Inflammatory macrophage (primary cell): ENCODE measurements at places on chromosomes 11 and 22.
A peak's percentile ranks its signal among the peaks of the same experiment; 100 is the strongest.

DNA sequence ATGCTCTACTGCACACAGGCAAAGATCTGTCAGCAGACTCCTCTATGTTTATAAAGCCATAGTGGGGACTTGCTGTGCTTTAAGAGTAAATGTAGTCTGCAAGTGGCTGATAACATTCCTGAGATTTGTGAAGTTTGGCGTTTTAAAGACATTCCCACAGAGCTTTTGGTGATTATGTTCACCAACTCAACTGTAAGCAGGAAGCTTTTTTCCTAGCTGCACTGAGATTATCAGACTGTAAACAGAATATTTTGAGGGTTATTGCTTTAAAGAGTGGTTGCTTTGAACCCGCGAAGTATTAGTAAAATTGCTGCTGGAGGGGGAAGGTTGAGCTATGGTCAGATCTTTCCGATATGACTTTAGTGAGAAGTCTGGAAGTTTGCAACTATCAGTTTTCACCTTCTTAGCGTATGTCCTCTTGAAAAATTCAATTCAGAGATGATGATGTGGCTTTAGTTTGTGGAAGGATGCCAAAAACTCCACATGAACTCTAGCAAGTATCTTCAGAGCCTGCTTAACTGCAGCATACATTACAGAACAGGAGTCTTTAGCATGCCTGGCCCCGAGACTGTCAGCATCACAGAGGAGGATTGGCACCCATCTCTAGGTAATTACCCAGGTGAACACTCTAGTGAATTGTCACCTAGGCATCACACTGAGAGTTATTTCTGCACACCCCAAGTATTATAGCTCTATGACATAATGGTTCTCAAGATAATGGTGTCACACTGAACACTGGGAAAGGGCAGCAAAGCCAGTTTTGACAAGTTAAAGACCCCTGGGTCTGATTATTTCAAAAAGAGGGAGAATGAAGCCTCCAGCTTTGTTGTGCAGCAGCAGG, 89.9 kb downstream of the MTNR1B start:
- no peak for DNase-seq

DNA sequence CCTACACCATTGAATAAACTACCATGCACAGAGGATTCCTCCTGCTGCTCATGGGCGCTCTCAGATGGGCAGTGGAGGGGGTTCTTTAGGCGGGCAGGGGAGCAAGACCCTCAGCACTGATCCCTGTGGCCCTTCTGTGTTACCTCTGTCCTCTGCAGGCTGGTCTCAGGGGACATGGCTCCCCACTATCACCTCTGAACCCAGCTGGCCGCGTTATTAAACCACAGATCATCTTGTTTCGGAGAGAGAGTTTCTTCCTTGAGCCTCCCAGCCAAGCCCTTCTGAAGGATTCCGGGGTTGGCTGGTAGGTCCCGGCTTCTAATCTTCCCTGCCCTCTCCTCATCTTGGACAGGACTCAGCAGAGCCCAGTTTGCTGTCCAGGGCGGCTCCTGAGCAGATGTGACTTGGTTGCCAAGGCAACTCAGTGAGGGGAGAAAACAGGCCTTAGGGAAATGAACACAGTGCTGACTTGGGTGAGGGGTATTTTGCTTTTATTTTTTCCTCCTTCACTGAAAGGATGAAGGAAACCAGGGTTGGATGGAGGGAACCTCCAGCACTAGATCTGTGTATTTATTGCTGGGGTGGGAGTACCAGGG, 13.3 kb downstream of the APOL3 start:
- no peak for DNase-seq

DNA sequence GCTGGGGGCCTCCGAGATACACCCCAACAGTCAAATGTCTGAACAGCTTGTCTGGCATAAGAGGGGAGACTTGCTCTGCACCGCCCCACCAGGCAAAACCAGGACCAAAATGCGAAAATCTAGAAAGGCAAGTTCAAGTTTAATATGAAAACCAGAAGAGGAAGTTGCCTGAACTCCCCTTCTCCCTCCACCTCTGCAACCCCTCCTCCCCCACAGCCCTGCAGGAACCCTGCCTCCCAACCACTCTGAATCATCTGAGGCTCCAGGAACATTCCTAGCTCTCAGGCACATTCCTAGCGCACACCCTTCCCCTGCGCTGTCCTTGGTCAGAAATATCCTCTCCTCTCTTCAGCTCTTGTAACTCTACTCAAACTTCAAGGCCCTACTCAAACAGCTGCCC, 36.7 kb downstream of the ISX start:
- DNase-seq, result no peak

- no peak for DNase-seq
Measured at GRCh38 chr11:9701799-9702198, 37.9 kb downstream of the SWAP70 start.

GRCh38 chr11:11213117-11213516, 139.9 kb downstream of the CSNK2A3 start:
- DNase-seq, result no peak

- peak; percentile 44 for DNase-seq
Measured at GRCh38 chr22:30040499-30041260, 39.6 kb upstream of the HORMAD2 start.

DNA sequence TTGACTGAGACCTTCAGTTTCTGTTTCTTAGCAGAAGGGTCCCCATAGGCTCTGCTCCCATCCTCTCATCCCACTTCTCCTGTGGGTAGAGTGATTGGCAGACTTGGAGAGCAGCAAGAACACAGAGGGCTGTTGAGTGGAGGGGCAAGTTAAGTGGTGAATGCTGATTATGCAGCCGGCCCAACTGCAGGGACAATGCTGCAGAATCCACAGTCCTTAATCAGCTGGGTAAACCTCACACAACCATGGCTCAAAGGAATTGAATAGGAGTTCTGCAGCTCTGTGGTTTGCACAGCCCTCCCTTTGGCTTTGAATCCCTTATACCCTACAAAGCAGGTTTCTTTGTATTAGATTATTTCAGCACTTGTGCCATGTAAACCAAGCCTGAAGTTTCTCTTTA, 161.1 kb downstream of the NAV2 start:
- DNase-seq, result no peak

GRCh38 chr11:33682446-33682845, 18.2 kb downstream of the C11orf91 start:
- DNase-seq, result no peak

- DNase-seq, result no peak
Measured at GRCh38 chr22:29528144-29528543, 25.4 kb downstream of the THOC5 start.

- no peak for DNase-seq
Measured at GRCh38 chr11:71169313-71169712, 83.1 kb downstream of the SHANK2 start.

GRCh38 chr22:28978863-28979796, 82.5 kb downstream of the C22orf31 start:
- DNase-seq, result no peak

DNA sequence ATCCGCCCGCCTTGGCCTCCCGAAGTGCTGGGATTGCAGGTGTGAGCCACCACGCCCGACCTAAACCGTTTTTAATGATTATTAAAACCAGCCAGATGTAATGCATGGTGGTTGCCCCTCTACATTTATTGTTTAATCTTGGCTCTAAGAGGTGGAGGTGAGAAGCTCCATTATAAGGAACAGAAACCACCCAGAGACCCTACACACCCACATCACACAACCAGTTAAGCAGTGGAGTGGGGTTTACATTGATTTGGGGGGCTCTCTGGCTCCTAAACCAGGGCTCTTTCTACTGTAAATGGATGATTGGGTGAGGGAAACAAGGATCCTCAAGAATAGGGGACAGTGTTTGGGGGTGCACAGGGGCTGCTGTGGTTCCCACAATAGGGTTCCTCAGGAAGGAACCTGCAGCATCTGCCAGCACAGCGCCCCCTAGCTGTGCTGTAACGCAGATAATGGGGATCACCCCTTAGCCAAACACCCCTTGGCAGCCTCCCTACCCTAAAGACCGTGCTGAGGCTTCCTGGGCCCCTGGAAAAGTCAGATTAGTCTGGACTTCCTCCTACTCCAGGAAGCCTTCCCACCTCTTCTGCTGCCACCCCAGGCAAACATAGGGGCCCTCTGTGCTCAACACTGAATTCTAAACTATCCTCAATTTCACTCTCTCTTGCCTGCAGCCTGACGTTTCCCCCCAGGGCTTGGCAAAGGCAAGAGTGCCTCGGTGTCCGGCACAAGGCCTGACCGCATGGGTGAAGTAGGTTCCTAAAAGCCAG, 2.4 kb downstream of the MPST start:
- peak; percentile 52 for DNase-seq

- no peak for DNase-seq
Measured at GRCh38 chr11:69364921-69365320, 71.0 kb downstream of the MYEOV start.

DNA sequence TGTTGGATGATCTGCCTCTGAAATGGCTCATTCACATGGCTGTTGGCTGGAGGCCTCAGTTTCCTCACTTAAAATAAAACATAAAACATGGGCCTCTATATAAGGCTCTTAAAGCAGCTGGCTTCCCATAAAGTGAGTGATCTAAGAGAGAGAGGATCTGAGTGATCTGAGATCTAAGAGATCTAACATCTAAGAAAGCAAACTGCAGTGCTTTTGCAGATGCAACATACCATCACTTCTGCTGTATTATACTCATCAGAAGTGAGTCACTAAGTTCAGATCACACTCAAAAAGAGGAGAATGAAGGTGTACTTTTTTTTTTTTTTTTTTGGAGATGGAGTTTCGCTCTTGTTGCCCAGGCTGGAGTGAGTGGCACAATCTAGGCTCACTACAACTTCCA, 18.1 kb upstream of the HSPA8 start:
- DNase-seq, result no peak

- no peak for DNase-seq
Measured at GRCh38 chr11:21385669-21386440, 716.5 kb downstream of the NELL1 start.

- no peak for DNase-seq
Measured at GRCh38 chr11:8661001-8661795, 21.3 kb downstream of the TRIM66 start.

- no peak for DNase-seq
Measured at GRCh38 chr22:49811020-49811791, 16.5 kb downstream of the BRD1 start.

DNA sequence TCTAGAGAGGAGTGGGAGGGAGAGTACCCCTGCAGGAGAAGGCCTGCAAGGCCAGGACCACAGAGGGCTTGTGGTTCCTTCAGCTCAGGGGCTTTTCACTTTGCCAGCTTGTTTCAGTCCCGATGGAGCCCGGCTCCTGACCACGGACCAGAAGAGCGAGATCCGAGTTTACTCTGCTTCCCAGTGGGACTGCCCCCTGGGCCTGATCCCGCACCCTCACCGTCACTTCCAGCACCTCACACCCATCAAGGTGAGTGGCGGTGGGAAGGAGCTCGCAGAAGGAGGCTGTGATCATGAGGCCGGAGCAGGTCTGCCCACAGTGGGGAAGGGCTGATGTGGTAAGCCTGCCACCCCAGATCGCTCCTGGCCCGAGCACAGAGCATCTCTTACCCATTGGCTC, 13.5 kb downstream of the ACP2 start:
- DNase-seq, result no peak

GRCh38 chr22:50189184-50189848, 3.6 kb downstream of the TRABD start:
- no peak for DNase-seq

- no peak for DNase-seq
Measured at GRCh38 chr11:15970506-15971214, 385.7 kb downstream of the SOX6 start.

DNA sequence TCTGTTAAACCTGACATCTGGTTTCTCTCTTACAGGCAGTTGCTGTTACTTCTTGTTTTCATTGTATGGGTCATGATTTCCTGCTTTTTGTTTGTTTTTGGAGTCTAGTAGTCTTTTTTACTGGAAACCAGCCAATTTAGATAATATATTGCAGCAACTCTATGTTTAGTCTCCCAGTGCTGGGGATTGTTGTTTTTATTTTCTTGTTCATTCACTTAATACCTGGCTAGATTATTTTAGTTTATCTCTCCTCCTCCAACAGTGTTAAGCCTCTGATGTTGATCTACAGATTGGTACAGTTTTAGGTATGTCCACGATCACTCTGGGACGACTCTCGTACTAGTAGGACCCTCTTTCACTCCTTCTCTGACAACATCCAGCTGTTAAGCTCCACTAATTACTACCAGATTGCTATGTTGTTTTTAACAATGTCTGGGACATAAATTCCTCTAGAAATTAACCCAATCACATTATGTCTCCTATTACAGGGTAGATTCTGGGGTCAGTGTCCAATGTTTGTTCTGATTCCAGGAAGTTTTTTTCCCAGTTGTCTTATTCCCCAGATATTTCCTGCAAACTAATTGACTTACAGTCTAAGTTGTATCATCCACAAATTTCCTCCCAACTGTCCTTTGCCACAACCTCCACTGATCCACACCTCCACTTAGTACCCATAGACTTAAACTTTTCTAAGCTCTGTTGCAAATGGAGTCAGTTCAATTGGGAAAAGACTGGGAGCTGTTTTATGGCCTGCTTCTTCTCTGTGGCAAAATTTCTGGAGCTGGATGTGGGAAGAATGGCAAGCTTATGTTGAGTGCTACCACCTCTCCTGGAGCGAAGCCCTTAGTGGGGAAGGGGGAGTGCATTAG, 1280.6 kb upstream of the CNTN5 start:
- DNase-seq, result no peak

- DNase-seq, result no peak
Measured at GRCh38 chr22:30806391-30806861, 111.8 kb downstream of the OSBP2 start.

DNA sequence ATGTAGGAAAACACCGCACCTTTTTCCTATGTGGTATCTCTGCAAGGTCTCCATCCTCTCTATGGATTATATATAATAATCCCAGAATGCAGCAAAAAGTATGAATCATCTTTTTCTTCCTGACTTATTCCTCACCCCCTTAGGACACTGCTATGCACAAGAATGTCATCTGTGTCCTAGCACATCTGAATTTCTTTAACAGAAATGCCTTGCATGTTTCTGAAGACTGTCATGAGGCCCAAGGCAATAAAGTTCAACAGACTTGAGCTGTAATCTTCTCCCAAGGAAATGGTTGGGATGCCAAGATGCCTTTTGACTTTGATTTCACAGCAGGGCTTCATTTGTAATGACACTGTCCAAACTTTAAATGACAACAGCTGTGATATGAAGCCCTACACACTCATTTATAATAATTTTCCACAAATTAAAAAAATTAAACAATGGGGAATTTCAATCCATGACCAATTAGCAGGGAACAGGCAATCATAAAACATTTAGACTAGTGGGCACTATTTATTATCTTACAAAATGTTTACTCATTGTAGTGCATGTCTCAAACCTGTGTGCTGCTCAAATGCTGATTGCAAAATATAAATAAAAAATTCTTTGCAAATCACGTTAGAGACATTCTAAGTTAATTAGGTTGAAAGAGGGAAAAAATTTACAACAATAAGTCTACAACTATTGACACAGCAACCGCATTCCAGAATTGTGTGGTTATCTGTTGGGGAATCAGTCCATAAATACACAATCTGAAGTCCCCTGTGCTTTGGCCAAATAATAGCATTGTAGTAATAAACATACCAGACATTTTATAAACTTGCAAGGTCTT, 242.3 kb downstream of the SWAP70 start:
- DNase-seq, result no peak

- DNase-seq, result peak; percentile 35
Measured at GRCh38 chr11:96173422-96173821, 169.6 kb downstream of the MAML2 start.

DNA sequence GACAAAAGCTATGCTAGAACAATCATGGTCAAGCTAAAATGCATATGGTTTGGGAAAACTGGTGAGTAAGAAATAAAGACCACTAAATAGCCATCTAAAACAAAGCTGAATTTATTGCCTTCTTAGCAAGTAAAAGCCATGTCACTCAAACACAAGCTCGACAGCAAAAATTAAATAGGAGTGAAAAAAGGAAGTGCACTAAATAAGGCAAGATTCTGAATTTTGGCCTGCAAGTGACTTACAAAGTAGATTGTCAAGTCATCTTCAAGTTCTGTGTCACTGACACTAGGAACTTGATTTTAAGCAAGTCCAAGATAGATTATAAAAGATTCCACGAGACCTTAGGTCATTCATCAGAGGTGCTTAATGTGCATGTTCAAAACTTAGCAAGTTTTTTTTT, 27.4 kb downstream of the TUG1 start:
- peak; percentile 65 for DNase-seq
